ENCODE measurements at places on chromosomes 11 and 22.

GRCh38 chr11:77175869-77176539 is 48.0 kb downstream of the MYO7A start:
- no peak for DNase-seq

DNA sequence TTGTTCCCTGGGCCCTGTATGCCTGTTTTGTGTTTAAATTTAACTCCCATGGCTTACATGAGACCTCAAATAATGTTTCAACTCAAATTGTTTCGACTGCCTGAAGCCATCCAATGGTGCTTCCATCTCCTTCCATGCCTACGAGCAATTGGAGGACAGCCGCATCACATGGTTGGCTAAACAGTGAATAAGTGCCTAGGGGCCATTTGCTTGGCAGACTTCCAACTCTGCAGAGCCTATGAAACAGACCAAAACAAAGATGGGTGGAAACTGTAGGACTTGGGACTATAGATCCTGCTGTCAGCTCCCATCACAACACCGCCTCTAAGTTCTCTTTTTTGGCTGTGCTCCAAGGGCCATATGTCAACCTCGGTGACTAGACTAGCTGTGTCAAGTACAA is 84.1 kb downstream of the PARVA start:
- DNase-seq: peak; percentile 92

- DNase-seq: peak; percentile 68
These were observed 96.0 kb upstream of the BDNF start for GRCh38 chr11:27795955-27796861.

- DNase-seq: no peak
These were observed 105.1 kb downstream of the HIPK3 start for GRCh38 chr11:33362051-33362910.

All from NCI-H524 (cell line).